ENCODE measurements at places on chromosomes 3 and 15.

GRCh38 chr3:169002689-169003088 lies 660.8 kb downstream of the MECOM start:
- no peak for DNase-seq

GRCh38 chr3:57512166-57512565 lies 32.0 kb downstream of the DNAH12 start:
- DNase-seq: no peak

GRCh38 chr3:52223449-52224408 lies 1.7 kb downstream of the TLR9 start:
- no peak for DNase-seq

- DNase-seq: no peak
These were observed 180.7 kb downstream of the SLCO3A1 start for GRCh38 chr15:92034227-92034626.

DNA sequence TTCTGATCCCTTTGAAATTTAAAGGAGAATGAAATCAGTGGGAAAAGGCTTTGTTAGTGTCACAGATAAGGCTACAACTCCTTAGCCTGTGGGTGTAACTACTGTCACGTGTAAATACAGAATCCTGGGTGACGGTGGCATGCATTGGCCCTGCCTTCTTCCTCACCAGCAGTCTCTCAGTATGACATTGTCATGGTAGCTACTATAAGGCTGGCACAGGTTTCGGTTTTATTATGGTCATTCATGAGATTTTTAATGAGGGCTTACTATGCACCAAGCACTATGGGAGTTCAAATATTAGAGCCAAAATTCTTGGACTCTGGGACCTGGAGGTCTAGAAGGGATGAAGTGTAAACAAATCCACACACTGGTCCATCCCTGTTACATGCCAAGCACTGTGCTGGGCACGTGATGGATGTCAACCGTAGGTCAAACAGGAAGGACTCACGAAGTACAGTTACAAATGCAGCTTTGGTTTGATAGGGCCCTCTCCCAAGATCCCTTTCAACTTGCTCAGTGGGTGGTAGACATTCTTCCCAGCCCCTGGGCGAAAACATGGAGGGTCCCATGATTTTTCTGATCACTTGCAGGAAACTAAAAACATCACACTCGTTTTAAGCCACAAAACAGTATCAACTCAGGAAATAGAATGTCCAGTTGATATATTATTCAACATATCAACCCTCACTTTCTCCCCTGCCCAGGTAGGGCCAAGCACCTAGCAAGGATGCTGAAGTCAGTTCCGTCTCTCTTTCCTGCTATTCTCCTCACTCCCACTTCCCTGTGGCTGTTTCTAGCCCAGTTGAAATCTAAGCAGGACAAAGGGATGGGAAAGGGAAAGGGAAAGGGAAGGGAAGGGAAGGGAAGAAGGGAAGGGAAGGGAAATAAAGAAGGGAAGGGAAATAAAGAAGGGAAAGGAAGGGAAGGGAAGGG lies 25.3 kb downstream of the BFSP2 start:
- no peak for DNase-seq

Data from BJ (cell line).